ENCODE measurements at places on chromosomes 3 and 15. TPM values are rescaled to one million over a fixed set of nuclear protein-coding genes. Genes with fewer than 3 reads are reported as not detected.

DNA sequence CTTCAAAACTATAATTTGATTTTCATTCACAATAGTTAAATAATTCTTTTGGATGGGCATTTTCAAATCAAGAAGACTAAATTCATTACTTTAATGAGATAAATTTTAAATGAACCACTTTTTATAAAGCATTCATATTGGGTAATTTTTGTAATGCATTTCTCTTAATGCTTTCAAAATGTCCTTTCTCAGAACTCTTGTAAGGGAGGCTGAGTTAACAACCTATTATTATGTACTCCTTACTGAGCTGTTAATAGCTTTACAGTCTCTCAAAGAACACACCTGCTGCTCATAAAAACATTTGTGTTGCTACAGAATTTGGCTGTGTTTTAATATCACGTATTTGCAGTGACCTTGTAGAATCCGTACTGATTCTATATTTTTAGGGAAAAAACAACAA, 334.0 kb upstream of the ARL6 start:
- no peak for DNase-seq

FAM174B gene
- total RNA-seq: 78.0 TPM

- DNase-seq: no peak
Measured at GRCh38 chr3:159795042-159795441, 193.6 kb upstream of the IL12A start.

DNA sequence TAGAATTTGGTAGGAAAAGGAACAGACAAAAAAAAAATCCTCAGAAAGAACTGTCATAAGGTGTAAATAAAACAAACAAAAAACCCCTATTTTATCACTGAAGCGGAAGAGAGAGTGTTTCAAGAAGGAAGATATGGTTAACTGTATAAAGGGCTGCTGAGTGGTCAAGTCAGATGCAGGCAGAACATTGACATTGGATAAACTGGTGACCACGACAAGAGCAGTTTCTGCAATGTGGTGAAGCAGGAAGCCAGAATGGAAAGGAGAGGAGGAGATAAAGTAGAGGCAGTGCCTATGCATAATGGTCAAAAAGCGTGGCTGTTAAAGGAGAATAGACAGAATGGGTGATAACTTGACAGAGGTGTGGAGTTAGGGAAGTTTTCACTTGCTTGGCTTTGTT, 75.3 kb downstream of the CYP19A1 start:
- no peak for DNase-seq

SNX22 gene
- total RNA-seq: 2.0 TPM

DNA sequence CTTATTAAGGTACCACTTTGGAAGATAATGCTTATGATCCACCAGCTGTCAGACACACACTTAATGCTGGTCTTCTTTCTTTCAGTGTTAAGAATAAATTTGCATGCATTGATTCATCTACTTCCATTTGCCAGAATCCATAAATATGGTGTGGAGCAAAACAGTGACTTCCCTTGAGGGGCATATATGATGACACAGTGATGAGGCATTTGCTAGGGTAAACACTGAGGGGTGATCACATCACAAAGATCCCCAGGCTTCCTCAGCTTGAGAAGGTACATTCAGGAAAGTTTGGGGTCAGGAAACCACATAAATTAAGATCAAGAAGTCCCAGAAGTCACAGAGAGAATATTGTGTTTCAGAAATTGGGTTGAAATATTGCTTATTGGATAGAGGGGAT, 9.9 kb upstream of the ZBED2 start:
- no peak for DNase-seq

DNA sequence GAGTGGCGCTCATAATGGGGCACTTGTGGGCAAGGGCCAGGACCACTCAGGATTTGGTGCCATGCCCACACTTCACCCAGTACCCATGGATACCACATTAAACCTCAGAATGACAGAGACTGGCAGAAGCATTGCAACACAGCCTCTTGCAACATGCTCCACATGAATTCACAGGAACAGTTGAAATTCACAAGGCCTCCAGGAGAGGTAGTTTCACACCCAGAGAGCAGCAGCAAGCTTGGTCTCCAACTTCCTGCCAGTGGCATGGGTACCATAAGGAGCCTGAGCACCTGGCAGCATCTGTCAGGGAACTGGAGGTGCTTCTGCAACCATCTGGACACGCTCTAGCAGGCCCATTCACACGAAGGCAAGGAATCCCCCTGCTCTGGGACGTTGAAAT, 101.0 kb downstream of the OSBPL10 start:
- DNase-seq: no peak

TMEM43 gene
- total RNA-seq: 73.4 TPM

MYH15 gene
- total RNA-seq: not detected

DNA sequence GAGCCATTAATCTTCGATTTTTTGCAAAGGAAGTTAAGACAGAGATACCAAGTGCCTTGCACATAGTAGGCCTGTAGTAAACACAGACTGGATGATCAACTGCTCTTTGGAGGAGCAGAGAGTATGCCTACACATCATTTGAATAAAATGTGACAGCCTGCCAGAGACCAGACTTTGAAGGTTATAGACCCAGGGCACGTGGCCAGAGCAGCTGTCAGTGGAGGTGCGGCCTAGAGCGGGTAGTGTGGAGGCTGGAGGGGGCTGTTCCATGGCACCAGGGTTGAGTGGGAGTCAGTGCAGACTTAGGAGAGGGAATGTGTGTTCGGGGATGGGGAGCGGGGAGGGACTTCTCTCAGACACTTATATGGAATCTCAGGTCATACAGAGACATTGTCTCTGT, 80.8 kb downstream of the SMAD3 start:
- DNase-seq: no peak

DNA sequence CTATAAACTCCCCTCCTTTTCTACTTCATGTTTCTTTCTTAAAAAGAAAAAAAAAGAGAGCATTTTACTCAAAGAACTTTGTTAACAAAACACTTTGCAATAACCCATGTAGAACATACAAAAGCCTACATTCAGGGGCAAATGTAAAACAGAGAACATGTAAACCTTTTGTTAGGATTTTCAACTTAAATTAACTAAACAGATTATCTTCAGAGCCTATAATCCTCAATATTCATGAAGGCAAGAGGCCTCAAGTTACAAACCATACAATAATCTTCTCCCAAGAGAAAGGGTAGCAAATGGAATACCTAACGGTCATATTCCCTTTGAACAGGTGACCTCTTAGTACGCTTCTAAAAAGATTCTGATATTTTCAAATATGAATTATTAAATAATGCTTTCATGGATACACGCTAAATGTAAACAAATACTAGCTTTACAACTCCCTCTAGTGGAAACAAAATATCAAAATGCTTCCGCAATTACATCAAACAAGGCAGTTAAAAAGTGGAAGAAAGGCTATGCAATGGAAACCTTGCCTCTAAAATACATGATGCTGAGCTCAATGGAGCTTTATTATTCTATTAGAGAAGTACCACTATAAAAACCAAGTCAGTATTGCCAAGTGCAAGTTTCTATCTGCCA, 9.9 kb downstream of the CEP152 start:
- peak; percentile 42 for DNase-seq

CADPS gene
- total RNA-seq: not detected

GABRA5 gene
- total RNA-seq: 2.3 TPM

DNA sequence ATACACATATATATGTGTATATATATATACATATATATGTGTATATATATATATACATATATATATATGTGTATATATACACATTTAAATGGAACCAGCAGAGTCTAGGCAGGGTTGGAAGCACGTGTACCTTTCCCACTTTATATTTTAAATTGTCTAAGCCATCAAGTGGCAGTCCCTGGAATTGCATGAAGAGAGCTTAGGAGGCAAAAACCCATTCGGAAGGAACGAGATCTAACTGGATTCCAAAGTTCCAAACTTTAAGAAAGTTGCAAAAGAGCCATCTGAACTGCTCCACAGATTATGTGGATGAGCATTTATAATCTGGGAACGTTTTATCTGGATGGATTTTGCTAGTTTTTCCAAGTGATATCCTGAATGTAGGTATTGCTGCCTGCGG, 186.5 kb downstream of the FOXP1 start:
- no peak for DNase-seq

TRH gene
- total RNA-seq: not detected

DNA sequence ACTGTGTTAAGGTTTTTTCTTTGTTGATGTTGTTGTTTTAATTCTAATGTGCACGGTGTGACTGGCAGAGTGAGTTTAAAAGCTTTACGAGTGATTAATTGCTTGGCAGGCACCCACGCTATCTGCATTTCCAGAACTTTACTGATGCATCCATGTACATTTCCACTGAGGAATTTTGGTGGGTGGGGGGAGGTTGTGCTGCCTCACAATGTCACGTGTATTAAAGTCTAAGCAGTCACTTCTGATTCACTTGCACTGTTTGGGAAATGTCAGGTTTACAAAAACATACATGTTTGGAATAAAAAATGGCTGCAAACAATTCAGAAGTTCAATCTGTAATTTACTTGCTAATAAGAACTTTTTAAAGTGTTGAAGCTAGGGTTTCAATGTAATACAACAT, 38.5 kb upstream of the CTDSPL start:
- DNase-seq: no peak

GRCh38 chr3:127049393-127049792, 66.5 kb downstream of the PLXNA1 start:
- peak; percentile 6 for DNase-seq

IL17RE gene
- total RNA-seq: not detected

PFKFB4 gene
- 16.9 TPM for total RNA-seq

DNA sequence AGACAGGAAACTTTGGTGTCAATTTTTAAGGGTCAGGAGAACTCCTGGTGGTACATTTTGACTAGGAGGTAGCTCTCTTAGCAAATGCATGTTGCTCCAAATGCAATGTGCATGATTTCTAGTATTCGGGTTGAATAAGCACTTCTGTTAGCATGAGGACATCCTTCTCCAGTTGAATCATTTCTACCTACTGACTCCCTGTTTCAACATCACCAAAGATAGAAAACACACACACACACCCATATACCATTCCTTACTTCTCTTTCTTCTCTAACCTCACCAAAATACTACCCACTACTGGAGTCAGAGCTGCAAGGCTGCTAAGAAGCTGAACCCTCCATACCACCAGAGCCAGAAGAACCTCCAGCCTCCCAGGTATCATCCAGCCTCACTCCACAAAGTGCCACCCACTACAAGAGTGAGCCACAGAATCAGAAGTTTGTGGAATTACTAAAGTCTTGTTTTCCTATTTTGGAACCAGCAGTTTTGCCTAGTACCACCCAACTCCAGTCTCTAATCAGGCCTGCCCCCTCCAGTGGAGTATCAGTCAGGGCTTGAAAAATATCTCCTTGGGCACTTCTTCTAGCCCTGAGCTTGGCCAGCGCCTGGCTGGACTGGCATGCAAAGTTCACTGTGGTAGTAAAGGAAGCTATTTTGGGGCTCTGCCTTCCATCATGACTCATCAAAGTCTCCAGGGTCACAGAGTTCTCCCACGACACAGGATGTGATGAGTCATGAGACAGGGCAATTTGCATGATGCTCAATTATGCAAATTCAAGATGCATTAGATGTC, 110.3 kb downstream of the CYP19A1 start:
- DNase-seq: peak; percentile 29

MAGI1 gene
- total RNA-seq: 1.3 TPM

DNA sequence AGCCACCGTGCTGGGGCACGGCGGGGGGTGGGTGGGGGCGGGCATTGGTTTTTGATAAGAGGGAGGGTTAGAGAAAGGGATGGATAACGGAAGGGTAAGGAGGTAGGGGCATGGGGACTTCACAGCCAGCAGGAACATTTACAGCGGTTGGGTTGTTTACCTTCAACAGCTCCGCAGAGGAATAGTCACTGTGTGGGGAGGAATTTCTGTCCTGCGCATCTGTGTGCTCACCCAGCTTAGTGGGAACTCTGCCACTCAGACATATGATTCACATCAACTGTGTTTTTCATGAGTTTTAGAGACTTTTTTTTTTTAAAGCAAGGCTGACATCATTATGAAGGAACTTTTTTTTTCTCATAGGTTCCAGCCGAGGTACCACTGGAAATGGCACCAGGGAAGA, 19.6 kb downstream of the CHRD start:
- no peak for DNase-seq

GRCh38 chr3:36957862-36958686, 13.2 kb upstream of the TRANK1 start:
- peak; percentile 84 for DNase-seq

FAM81A gene
- total RNA-seq: 4.1 TPM

- peak; percentile 46 for DNase-seq
Measured at GRCh38 chr3:31004025-31004678, 109.7 kb upstream of the GADL1 start.

DNA sequence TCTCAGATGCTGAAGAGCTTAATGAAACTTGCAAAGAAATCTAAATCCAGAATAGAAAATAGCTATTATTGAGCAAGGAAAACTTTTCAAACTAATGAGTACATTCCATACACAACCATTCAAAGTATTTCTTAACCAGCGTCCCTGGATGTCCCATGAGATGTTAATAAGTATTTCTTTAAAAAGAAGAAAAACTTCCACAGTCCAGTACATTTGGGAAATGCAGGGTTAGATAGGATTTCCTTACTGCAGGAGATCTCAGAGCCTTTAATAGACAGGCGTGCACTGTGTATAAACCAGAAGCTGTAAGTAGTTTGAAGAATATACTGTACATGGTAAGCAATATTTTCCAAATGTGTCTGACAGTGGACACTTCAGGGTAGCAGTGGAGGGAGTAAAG, 29.6 kb upstream of the BHLHE40 start:
- no peak for DNase-seq

DNA sequence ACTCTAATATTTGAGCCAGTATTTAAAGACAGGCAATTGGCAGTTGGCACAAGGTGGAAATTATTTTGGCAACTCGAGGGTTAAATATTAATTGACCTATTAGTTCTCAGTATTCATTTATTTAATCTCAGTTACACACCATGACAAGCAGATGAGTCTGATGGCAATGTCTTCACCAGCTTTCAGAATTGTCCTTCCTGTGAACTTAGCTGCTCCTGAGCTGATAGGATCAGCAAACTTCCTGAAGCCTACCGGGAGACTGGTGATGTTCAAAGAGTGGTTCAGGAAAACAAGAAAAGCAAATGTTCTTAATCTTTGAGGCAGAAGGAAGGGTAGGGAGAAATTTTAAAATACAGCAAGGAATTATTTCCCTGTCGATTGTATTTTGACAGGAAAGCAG, 522.2 kb downstream of the SOX2 start:
- DNase-seq: no peak

C3orf20 gene
- total RNA-seq: not detected

DNA sequence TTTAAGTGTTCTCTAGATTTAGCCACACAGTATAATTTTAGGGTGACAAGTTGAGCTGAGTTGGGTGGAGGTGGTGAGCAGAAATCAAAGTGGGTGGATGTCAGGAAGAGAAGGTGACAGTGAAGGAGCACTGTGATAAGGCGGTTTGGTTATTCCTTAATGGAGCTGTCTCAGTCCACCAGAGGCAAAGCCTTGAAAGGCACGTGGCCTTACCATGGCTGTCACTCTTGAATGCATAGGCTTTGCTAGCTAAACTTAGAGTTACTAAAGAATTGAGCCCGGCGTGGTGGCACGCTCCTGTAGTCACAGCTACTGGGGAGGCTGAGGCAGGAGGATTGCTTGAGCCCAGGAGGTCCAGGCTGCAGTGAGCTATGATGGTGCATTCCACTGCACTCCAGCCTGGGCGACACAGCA, 560 bp upstream of the TTLL13 start:
- no peak for DNase-seq

All from Caki2 (cell line).